ENCODE measurements at places on chromosomes 2 and 18. TPM values are rescaled to one million over a fixed set of nuclear protein-coding genes. Genes with fewer than 3 reads are reported as not detected.

PTPRN gene
- polyA plus RNA-seq, result 4.8 TPM

MLPH gene
- polyA plus RNA-seq, result 14.7 TPM

LAMA1 gene
- 14.8 TPM for polyA plus RNA-seq

CYP27A1 gene
- 2.0 TPM for polyA plus RNA-seq

REEP1 gene
- 1.8 TPM for polyA plus RNA-seq

FZD7 gene
- 188 TPM for polyA plus RNA-seq

GRCh38 chr2:36354811-36355150 lies 797 bp upstream of the CRIM1 start:
- DNase-seq, result no peak

GRCh38 chr2:241775223-241776177 lies 1.1 kb upstream of the GAL3ST2 start:
- DNase-seq, result no peak

GRCh38 chr2:117949806-117950205 lies 64.1 kb downstream of the CCDC93 start:
- DNase-seq, result no peak

- no peak for DNase-seq
Measured at GRCh38 chr2:236675526-236675925, 105.9 kb downstream of the ACKR3 start.

- DNase-seq, result no peak
Measured at GRCh38 chr2:239266779-239267287, 134.0 kb downstream of the HDAC4 start.

DNA sequence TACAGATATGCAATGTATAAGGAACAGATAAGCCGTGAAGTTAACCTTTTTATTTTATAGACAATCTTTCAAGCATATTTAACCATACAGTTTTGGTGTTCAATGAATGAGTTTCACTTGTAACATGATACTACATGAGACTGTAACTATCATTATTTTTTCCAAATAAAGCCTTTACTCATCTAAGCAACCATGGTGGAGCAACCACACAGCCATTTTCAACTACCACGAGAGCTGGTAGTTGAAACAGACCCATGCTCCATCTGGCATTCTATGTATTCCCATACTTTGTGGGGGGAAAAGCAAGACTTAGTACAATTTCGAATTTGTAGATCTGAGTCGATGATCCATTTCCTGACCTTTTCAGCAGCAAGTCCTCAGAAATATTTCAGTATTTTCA lies 159.3 kb upstream of the RND3 start:
- DNase-seq, result no peak

GRCh38 chr2:2698182-2699120 lies 367.4 kb upstream of the MYT1L start:
- peak; percentile 47 for DNase-seq

GRCh38 chr2:111157798-111158197 lies 37.1 kb downstream of the BCL2L11 start:
- DNase-seq, result no peak

- DNase-seq, result no peak
Measured at GRCh38 chr2:141207036-141207385, 923.8 kb downstream of the LRP1B start.

DNA sequence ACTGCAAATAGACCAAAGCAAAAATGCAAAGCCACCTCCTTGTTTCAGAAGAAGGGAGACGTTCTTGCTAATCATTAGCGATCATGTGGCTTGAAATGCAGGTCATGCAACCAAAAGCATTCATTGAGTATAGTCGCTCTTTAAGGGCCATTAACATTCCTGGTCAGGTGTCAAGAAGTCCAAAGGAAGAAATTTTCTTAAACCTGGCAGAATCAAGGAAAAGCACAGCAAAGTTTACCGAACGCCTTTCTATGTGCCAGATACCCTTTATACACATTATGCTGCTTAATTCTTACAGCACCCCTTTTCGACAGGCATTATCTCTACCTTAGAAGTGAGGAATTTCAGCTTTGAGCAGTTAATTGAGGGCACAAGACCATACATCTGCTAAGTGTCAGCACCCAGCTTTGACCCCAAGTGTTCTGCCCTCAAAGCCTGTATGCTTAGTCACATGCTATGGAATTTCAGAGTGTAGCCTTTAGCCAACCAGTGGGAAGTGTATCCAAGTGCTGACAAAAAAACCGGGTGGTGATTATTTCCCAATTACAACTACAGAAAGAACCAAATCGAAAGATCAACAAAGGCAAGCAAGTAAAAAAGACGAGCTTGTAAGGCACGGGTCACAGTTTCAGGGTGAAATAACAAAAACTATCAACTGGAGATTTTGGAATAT lies 70.8 kb downstream of the EPHA4 start:
- no peak for DNase-seq

DNA sequence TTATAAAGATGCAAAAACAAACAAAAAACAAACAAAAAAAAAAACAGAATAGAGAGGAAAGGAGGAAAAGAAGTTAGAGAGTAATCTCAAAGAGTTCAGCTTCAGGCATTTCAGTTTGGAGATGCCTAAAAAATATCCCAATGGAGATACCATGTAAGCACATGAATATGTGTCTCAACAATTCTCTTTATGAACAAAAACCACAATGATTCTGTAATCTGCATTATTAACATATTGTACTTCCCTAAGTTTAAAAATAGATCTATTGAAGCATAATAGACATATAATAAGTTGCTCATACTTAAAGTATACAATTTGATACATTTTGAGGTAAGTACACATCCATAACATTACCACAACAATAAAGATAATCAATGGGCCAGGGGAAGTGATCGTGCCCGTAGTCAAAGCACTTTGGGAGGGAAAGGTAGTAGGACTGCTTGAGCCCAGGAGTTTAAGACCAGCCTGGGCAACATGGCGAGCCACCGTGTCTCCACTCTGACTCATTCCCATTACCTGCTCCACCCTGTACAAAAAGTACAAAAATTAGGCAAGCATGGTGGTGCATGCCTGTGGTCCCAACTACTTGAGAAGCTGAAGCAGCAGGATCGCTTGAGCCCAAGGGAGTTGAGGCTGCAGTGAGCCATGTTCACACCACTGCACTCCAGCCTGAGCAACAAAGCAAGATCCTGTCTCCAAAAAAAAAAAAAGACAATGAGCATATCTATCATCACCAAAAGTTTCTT lies 158.9 kb downstream of the ATAD2B start:
- no peak for DNase-seq

DNA sequence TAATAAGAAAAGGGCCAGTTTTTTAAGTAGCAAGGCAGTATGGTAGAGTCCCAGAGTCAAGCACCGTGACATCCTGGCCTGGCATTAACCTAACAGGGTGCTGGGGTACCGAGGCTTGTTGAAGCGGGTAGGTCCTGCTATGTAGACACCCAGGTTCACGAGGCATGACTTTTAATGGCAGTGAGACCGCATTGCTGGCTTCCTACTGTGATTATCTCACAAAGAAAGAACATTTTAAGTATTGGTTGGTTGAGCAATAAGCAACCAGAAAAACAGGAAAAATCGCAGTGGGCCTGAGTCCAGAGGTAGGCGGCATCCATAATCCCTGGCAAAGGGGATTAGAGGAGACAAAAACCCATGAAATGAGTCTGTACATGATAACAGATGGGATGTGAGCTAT lies 927.9 kb upstream of the ACVR2A start:
- no peak for DNase-seq

GRCh38 chr2:118779362-118779761 lies 68.1 kb downstream of the EN1 start:
- DNase-seq, result no peak

GRCh38 chr2:38073211-38074057 lies 2.5 kb downstream of the CYP1B1 start:
- peak; percentile 68 for DNase-seq

DNA sequence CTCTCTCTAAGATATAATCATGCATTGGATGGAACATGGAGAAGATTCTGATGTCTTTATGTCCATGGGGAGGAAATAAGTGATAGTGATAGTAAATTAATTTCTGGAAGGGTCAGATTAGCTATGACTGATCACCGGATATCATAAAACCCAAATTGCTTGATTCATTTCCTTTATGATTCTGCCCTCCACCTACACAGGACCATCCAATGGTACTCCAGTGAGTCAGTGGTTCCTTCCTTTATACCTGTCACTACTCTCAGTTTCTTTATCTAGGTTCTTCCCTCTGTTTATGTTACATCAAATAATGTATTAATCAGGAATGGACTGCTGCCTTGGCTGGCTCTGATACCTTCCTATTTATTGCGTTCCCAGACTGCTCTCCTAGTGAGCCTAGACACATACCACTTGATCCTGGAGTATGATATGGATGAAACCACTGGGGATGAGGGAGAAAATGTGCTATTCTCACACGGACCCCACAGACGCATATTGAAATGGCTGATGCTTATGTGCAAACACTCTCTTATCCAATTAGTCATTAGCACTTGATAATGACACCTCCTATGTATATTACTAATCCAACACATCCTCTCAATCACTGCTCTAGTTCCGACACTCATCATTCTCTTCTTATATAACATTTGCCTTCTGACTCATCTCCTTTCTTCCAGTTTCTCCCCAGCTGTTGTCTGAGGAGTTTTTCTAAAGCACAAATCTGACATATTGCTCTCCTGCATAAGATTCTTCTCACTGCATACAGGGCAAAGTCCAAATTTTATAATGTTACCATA lies 315.6 kb downstream of the INSIG2 start:
- DNase-seq, result no peak

DNA sequence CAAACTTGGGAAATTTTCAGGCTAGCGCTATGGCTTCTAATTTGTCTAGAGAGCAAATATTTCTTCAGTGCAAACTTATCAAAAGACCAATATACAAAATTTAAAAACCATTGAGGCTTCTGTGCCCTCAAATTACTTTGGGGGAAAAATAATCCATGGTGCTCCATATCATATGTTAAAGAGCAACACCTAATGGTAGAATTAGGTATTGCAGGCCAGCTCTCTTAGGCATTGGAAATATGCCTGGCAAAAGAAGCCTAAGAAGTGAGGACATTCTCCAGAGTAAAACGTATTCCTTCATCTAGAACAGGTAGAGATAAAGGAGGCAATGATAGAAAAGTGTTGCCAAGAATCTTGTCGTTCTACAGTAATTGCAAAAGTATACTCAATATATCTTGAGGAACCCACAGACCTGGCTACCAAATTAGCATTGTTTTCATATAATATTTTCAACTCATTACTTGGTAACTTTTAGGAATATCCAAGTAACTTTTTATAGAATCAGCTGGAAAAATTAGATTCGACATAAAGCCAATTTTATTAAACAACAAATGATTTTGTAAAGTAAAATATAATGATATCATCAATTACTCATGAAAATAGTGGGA lies 401.1 kb downstream of the BCL11A start:
- DNase-seq, result peak; percentile 82

GRCh38 chr2:4381773-4382172 lies 678.4 kb downstream of the DCDC2C start:
- peak; percentile 15 for DNase-seq

GRCh38 chr2:80105015-80105640 lies 199.4 kb downstream of the LRRTM1 start:
- no peak for DNase-seq

GRCh38 chr2:40550085-40550484 lies 98.2 kb upstream of the SLC8A1 start:
- no peak for DNase-seq
